Activated T-cell treated with anti-CD3 and anti-CD28 coated beads, Interleukin-2, amount 50 U/mL, for 1 hour (primary cell): ENCODE measurements at places on chromosomes 3 and 15.

DNA sequence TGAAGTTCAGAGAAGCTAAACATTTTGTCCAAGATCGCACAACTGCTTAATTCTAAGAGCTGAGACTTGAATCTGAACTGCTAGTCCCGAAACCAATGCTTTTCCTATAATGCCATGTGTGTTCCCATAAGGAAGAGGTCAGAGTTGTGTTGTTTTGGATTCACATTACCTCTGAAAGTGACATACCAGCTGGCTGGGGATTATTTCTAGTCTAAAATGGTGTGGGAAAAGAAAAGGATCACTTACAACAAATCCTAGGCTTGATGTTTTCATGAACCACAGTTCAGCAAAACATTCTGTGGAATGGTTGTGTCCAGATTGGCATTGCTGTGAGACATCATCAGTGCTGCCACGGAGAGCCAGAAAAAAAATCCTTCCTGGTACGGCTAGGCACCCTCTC is 35.0 kb upstream of the LRRC3B start:
- no peak for DNase-seq

- DNase-seq, result peak; percentile 41
Observed at GRCh38 chr3:141370065-141370533, 1.8 kb downstream of the ZBTB38 start.

- DNase-seq, result no peak
Observed at GRCh38 chr3:189978753-189979152, 141.9 kb downstream of the P3H2 start.

GRCh38 chr3:72744330-72744729 is 103.9 kb downstream of the SHQ1 start:
- no peak for DNase-seq

DNA sequence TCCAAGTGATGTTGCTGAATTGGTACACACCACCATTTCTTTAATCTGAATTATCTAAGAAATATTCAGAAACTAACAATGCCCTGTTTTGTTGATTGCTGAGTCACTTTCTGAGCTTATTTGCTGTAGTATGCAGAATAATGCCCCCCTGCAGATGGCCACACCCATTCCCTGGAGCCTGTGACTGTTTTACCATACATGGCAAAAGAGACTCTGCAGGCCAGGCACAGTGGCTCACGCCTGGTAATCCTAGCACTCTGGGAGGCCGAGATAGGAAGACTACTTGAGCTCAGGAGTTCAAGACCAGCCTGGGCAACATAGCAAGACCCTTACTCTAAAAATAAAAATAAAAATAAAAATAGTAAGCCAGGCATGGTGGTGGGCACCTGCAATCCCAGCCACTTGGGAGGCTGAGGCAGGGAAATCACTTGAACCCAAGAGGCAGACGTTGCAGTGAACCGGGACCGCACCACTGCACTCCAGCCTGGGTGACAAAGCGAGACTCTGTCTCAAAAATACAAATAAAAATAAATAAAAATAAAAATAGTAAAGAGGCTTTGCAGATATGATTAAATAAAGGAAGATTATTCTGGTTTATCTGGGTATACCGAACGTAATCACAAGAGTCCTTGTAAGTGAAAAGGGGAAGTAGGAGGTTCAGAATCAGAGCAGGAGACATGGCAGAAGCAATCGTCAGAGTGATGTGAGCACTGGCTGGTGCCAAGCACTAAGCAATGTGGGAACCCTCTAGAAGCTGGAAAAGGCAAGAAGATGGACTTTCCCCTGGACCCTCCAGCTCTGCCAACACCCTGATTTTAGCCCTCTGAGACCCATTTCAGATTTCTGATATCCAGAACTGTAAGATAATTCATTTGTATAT is 19.0 kb downstream of the PCYT1A start:
- no peak for DNase-seq

DNA sequence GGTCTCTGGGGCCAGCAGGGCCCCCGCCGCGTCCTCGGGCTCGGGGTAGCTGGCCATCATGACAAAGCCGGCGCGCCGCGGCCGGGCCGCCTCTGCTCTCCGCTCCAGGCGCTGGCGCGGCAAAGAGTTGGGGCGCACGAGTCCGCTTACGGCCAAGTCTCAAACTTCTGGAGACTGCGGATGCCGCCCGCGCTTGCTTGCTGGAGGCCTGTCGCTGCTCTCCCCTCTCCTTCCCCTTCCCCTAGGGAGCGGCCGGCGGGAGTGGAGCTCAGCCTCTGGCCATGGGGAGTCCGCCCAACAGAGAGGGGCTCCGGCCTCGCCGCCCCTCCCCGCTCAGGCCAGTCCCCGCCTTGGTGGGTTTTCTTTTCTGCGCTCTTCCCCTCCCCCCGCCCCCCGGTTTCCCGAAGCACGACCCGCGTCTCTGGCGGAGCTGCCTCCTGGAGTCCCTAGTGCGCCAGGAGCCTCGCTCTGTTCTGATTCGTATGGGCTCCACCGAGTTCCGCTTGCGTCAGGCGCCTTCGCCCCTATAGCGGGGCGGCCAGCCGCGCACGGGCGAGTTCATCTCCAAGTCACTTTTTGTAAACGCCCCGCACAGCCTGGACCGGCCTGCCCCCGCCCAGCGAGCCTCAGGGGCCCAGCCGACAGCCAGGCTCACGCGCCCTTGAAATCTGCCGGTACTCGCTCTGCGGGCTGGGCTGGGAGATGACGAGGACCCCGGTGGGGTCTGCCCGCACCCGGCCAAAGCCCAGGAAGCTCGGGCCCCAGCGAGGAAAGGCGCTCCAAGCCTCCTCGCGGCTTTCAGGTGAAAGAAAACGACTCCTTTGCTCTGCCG is at the start of the genes FOXL2 and FOXL2NB:
FOXL2 (minus strand) TSS at position 475 of the 832 bp plus-strand sequence; CDS start at position 60, 415 bp downstream.
FOXL2NB (plus strand) TSS at position 555 of the 832 bp plus-strand sequence; CDS start at position 703, 148 bp downstream.
- peak; percentile 40 for DNase-seq

DNA sequence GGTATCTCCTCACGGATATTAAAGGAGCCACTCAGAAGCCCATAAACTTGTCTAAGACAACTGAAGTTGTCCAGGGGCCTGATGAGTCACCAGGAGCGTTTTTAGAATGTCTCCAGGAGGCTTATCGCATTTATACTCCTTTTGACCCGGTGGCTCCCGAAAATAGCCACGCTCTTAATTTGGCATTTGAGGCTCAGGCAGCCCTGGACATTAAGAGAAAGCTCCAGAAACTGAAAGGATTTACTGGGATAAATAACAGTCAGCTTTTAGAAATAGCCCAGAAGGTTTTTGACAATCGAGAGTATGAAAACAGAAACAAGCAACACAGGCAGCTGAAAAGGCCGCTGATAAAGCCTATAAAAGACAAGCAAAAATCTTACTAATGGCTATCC is 4.1 kb downstream of the DET1 start:
- DNase-seq, result no peak

- DNase-seq, result no peak
Observed at GRCh38 chr3:29065211-29065785, 215.6 kb upstream of the RBMS3 start.

GRCh38 chr3:175526609-175527280 is 667.6 kb downstream of the NAALADL2 start:
- DNase-seq, result no peak

DNA sequence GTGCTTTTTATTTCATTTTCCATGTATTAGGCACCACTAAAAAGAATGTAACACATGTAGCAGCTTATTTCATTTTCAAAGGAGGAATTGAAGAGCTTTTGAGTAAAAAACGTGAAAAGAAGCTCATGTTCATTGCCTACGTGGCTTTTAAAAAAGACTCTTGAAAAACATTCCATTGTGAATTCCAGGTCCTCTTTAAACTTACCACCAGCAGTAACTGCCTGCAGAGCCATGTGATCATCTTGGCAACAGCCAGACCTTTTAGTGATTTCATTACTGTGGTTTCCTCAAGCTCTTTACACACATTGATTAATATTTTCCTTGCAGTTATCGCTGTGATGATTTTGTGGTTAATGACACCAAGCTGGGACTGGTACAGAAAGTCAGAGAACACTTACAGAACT is 43.8 kb upstream of the FBXL22 start:
- no peak for DNase-seq

- no peak for DNase-seq
Observed at GRCh38 chr3:187994221-187995042, 159.5 kb upstream of the LPP start.

DNA sequence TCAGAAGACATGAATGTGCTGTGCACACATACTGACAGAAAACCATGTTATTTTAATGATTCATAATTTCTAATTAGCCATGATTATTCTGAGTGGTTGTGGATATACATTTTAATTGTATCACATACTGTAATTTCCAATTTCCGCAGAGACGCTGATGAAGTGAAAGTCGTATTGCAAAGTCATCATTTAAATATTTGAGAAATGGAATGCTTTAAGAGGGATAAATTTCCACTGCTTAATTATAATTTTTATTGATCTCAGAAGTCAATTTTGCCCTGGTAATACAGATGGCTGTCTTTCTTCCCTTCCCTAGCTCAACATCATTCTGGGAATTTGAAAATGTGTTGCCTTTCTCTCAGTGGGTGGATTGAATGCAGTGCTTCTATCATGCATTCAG is 819.3 kb downstream of the ROBO2 start:
- no peak for DNase-seq

GRCh38 chr3:182135056-182135455 is 423.3 kb downstream of the SOX2 start:
- DNase-seq, result no peak

GRCh38 chr15:52193791-52194190 is 2.6 kb upstream of the GNB5 start:
- DNase-seq, result no peak

DNA sequence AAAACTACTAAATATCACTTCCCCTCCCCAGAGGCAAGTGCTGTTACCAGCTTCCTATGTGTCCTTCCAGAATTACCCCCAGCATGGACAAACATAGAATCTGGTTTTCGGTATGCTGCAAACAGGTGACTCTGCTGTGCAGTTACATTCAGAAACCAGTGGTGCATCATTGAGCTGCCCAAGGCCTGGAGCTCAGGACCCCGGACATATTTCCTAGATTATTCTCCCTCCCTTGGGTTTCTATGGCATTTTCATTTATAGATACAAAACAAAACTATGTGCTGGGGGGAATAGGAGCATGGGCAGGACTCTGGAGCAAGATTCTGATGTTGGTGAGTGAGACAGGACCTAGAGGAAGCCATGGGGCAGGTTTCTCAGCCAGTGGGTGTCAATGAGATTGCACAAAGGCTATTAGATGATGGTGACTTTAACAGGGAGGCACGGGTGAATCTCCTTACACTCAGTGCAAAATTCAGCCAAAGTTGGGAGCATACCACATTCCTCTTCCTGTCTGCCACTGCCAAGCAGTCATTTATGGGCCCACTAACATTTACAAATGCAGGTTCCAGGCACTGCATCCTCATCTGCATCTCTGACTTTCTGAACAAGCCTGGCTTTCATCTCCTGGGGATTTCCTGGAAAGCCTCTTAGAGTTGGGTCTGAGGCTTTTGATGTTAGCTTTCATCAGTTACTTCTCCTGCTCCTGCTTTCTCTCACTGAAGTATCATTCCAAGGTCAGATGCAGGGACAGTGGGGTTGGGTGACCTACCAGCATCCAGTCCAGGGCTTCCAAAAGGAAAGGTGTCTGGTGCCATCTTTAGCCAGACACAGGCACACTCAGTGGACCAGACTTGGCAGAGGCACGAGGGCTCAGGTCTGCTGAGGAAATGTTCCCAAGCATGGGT is 44.5 kb downstream of the CMTM7 start:
- no peak for DNase-seq

DNA sequence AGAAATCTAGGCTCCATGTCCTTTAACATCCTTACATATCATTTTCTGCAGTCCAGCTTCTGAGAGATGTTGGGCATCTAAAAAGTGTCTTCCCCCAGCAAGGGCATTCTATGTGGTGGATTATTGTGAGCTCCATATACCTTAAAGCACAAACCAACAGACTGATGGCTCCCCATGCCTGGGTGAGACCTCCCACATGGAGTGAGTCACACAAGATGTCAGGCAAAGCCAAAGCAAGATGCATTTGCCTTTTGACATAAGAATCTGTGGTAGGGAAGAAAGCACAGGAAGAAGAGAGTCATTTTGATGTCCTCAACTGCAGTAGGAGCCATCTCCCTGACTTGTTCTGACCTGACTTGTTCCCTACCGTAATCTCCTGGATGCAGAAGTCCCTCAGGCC is 238.7 kb upstream of the EIF1B start:
- no peak for DNase-seq
